ENCODE measurements at places on chromosomes 12 and 14.
A peak's percentile ranks its signal among the peaks of the same experiment; 100 is the strongest.

- no peak for DNase-seq
These were observed 182.3 kb downstream of the SYNE2 start for GRCh38 chr14:64035143-64035542.

DNA sequence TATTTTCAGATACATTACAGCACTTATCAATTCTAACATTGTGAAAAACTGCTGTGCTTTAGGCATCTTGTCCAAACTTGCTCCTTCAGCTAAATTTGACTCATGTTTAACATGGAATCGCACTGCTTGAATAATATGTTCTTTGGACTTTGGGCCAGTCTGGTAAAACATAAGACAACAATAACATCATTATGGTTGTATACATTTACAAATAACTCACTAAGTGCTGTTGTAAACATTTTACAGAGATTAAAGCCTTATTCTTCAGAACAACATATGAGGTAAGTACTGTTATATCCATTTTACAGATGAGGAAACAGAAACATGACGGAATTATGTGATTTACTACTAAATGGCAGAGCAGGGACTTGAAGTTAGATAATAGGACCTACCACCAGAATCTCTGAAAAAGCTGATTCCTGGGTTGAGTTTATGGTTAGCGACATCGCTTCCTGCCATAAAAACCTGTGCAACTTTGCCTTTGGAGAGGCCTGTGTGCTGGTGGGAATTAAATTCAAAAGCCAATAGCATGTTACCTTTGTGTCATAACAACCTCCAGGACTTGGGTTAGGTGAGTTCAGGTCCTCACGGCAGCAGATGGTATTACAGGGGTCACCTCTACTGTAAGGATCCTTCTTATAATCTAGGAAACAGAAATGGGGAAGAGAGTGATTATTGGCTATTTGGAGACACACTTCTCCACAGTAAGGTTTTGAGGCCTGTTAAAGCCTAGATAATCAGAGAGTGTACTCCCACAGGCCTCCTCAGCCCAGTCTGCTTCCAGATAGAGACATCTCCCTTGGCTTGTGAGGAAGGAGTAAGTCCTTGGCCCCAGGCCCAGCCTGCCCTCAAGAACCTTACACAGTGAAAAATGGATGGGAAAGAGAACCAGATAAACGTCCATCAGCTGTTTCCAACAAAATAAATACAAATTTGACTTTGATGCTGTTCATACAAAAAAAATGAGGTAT is 61.8 kb downstream of the PLBD1 start:
- DNase-seq, result no peak

GRCh38 chr14:82047777-82048470 is 514.3 kb upstream of the SEL1L start:
- no peak for DNase-seq

DNA sequence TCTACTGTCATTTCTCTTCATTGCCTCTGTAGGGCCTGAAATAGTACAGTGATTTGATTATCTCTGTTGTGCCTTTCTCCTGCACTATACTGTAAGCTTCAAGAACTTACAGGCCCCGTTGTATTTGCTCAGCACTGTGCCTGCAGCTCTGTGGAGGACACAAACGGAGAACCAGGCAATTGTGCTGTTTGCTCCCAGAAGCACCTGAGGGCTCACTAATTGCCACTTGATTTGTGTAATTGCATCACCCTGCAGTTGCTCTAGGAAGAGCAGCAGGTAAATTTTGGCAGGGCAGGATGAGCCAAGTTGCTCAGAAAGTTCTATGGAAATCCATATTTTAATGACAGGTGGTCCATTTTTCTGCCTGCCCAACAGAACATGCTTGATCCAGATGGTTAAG is 11.6 kb upstream of the KRT82 start:
- peak; percentile 51 for DNase-seq

DNA sequence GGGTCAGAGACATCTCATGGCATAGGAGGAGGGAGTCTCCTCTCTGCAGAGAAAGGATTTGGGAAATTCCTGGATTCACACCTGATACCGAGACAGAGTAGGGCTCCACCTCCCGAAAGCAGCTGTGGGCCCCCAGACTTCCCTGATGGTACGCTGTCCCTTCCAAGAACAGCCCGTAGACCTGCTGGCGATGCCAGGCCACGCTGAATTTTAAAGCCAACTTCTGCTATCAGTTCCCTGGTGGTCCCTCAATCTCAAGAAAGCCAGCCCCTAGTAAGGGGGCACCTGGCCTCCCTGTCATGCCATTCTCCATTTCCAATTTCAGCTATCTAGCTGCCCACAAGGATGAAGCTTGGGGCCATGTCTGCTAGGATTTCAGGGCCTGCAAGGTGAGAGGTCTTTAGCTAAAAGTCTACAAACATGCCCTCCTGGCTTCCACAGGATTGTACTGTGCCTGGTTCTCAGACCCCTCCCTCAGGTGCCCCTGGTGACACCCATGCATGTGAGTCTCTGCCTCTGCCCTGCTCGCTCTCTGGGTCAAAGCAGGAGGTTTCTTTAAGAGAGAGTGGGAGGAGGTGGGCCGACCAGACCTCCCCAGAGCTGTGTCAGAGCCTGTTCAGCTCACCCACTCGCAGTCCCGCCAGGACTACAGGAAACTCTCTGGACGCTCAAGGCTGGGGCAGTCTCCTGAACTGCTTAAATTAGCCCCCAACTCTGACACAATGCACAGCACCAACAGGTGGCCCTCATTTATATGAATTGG is 30.5 kb downstream of the ANO2 start:
- DNase-seq, result no peak

DNA sequence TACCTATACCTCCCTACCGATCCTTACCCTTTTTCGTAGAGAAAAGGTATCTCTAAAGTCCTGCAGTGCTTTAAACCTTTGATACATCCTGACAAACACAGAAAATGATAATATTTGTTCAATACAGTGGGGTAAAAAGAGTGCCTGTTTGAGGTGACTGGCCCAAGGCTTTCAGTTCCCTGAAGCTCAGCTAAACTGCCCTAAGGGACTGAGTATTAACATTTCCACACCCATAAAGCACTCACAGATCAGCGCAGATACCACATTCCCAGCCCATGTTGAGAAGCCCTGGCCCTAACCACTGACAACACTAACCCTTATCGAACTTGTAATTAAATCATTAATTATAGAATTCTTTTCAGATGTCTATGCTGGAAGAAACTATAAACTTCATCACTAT is 108.7 kb downstream of the DIP2B start:
- DNase-seq, result no peak

GRCh38 chr12:104219361-104219892 is 3.8 kb downstream of the TXNRD1 start:
- DNase-seq, result peak; percentile 62

DNA sequence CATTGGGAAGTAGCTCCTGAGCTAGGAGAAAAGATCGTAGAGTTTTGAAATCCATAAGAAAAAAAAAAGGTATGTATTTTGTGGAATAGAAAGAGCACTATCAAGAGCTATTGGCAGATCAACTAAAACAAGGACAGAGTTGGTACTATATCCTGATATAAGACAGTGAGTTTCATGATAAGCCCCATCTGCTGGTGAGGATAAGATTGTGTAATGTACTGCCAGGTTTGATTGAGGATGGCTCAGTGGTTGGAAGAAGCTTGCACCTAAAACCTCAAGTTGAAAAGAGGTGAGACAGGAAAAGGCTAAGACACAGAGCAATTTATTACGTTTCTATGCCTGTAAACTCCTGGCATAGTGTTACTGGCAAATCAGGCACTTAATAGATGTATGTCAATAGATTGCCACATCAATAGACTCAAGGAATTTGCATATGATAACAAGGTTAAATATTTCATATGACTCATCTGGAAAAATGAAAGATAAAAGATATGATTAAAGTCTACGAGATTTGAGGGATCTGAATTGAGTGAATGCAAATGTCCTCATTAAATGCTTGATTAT is 525.6 kb downstream of the FLRT2 start:
- no peak for DNase-seq

- DNase-seq, result no peak
These were observed 484.6 kb downstream of the GALC start for GRCh38 chr14:87508333-87508732.

GRCh38 chr14:95547272-95547625 is 12.4 kb downstream of the GLRX5 start:
- no peak for DNase-seq

DNA sequence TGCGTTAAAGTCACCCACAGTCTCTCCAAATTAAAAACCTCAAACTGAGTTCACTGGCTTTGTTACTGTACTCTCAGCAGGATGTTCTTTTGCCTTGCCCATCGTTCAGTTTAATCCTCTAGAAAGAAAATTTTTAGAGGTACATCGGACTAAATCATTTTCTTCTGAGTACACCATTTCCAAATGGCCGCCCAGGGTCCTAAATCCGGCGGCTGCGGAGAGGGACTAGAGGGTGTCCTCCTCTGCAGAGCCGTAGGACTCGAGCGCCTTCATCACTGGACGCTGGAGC is 1.4 kb downstream of the LIN7A start:
- no peak for DNase-seq

- no peak for DNase-seq
These were observed 168.9 kb upstream of the RASSF8 start for GRCh38 chr12:25789541-25789944.

DNA sequence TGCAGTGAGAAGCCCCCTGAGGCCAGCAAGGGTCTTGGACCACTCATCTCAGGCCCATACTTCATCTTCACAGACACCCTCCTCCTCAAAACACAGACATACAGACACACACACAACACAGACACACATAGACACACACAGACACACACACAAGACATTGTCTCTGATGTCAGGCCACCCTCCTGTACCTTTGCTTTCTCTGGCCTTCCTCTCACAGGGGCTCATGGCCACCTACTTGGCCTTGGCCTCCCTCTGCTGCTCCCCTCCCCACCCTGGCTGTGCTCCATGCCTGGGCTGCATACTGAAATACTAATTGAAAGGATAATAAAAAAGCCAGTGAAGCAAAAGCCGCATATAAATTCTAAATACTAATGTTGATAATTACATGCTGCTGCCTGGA is 1.6 kb upstream of the SYNDIG1L start:
- DNase-seq, result no peak

DNA sequence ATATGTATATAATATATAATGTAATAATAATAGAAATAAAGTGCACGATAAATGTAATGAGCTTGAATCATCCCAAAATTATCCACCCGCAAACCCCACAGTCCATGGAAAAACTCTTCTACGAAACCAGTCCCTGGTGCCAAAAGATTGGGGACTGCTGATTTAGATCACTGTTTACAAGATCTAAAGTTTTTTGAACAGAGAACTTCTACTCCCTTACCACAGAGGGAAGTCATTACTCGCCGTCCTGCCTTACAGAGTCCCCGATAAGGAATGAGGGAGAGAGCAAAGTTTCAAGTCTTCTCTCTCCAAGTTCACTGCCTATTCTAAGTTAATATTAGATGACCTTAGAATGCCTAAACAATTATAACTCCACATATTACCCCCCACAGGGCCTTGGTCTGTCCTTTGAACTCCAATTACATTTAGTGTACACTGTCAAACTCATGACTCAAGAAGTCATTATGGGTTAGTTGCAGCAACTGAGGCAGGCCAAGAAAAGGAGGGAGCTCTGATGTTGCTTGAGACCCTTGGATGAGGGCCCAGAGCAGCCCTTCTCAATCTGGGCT is 21.8 kb upstream of the DHRS4 start:
- no peak for DNase-seq

DNA sequence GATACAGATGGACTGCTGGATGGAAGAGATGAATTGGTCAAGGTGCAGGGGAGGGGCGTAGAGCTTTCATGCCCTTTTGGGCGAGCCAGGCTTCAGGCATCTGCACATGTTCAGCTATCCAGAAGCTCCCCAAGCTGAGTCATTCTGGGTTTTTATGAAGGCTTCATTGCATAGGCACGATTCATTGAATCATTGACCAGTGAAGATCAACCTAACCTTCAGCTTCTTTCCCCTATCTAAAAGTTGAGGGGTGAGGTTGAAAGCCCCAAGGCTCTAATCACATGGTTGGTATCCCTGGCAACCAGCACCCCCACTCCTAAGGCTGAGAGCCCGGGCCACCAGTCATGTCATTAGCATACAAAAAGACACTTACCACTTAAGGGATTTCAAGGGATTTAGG is 36.3 kb downstream of the RPS29 start:
- DNase-seq, result no peak

- no peak for DNase-seq
These were observed 20.0 kb downstream of the TUNAR start for GRCh38 chr14:95896498-95897135.

DNA sequence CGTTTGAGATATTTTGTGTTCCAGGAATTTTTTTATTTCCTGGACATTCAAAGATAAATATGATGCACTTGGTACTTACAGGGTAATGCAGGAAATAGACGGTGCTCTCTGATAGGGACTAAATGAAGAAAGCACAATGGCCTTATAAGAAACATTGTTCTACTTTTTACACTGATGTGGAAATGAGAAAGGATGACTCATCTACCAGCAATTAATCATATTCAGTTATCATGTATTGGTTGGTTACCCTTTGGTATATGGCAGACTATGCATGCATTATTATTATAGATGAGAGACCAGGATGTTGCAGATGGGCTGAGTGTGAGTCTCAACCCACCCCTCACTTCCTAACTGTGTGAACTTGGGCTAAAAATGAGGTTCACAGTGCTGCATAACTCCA is 222.2 kb downstream of the FLRT2 start:
- DNase-seq, result no peak

DNA sequence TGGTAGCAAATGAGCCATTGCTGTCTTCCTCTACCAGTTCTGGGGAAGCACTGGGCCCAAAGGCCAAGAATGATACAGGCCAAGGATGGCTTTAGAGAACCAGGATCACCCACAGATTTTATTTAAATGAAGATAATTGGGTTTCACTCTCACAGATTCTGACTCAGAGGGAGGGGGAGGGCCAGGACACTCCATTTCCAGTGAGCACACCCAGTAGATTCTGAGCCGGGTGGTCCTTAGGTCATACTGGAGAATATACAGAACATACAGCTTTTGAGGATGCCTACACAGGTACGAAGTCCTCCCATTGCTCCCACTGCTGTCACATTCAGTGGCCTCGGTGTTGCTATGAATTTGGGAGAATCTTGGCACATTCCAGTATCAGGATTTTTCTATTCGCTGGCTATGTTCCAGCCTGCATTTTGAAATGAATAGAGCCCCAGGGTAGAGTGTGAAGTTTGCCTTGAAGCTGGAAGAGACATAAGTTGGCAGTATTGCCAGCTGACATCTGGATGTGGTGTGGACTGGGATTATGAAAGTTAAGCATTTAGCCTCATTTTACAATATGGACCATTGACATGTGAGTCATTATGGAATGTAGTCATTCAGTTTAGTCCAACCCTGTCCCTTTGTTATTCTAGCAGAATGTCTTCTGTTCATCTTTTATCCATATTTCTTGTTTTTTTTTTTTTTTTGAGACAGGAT is 45.8 kb upstream of the POC1B start:
- DNase-seq, result no peak

GRCh38 chr12:3670083-3670620 is 82.8 kb downstream of the CRACR2A start:
- no peak for DNase-seq

DNA sequence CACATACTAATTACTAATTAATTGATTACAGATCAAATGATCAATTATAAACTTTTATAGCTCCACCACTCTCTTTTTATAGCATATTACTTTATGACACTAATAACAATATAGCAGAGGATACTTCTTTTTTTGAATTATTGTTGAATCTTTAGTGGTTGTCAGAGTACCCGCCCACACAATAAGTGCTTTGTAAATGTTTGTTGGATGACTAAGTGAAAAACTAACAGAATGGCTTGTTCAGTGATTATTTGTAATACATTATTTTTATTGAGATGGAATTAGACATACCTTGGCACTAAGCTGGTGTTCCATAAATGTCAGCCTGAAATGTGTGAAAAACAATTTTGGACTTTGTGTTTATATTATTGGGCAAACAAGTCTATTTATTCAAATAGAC is 670.5 kb upstream of the ATXN7L3B start:
- DNase-seq, result no peak

- DNase-seq, result no peak
These were observed 12.5 kb downstream of the PCNX1 start for GRCh38 chr14:70919774-70920173.

Measured in T47D (cell line).